ENCODE measurements at places on chromosomes 11 and 22.

DNA sequence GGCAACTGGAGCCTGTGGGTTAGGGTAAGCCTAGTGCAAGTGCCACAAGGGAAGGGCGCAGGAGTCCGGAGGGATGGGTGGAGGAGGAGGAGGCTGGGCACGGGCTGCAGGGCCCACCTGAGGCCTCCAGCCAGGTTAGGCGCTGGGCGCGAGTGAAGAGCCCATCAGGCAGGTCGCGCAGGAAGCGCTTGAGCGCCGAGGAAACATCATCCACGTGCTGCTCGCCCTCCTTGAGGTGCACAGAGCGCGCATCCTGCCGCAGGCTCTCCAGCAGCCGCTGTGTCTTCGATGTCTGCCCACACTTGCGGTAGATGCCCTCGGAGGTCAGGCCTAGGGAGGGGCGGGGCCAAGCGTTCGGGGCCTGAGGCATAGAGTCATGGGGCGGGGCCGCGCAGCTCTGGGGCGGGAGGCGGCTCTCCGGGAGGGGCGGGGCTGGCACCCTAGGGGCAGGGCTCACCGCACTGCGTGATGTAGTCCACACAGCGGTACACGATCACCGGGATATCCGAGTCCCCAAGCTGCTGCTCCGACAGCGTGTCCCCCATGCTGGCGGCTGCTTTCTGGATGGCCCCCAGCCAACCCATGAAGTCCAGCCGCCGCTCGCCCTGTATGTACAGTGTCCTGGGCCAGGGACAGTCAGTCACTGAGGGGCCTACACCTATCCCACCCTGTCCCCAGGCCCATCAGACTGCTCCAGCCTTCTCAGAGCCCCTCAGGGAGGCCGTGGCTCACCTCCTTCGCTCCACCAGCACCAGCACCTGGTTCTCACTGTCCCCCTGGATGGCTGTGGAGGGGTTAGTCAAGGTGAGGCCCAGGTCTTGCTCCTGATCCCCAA lies 22.9 kb upstream of the PDE2A start:
- DNase-seq, result no peak

- no peak for DNase-seq
Measured at GRCh38 chr22:50713571-50714056, 24.4 kb upstream of the ACR start.

- DNase-seq, result no peak
Measured at GRCh38 chr11:126163074-126163700, 48.3 kb downstream of the RPUSD4 start.

DNA sequence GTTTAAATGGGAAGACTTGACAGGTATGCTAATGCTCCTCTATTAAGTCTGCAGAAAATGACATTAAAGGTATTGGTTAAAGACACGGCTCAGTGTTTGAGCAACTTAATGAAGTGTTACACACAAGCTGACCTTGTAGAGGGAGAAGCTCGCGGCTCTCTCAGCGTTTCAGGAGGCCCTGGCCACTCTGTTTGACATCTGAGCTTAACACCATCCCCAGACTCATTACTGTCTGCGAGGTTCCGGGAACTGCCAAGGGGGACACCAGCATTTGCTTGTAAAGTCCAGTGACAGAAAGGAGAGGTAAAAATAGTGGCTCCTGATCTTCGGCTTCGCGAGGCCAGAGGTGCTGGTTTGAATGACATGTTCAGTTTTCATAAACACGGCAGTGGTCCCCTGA lies 540.7 kb upstream of the CADM1 start:
- no peak for DNase-seq

- DNase-seq, result no peak
Measured at GRCh38 chr11:15624701-15625100, 510.0 kb downstream of the INSC start.

DNA sequence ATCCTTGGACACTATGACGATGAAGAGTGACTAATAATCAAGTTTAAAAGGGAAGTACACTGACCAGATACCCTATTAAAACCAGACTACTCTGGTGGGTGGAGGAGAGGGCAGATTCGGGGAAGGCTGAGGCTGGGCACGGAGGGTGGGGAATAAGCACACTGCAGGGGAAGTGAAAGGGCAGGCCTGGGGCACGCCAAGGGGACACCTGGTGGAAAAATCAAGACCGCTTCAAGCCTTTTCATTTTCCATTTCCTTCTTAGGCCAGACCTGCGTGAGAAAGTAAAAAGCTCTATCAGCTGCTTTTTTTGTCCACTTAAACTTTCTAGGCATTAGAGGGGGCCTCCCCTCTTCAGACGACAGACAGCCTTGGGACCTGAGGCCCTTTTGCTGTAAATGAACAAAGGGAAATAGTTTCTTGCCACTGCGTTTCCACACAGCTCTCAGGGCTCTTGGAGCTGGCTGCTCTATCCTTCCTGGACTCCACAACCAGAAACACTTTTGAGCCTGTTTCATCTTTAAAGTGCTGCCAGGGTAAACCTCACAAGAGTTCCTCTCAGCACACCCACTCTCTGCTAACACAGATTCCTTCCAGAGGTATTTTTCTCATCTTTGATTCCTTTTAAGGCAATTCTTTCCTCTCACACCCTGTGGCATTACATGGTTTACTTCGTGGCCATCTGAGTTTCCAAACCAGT lies 25.0 kb upstream of the SERPIND1 start:
- no peak for DNase-seq

GRCh38 chr11:15346907-15347306 lies 232.2 kb downstream of the INSC start:
- no peak for DNase-seq

DNA sequence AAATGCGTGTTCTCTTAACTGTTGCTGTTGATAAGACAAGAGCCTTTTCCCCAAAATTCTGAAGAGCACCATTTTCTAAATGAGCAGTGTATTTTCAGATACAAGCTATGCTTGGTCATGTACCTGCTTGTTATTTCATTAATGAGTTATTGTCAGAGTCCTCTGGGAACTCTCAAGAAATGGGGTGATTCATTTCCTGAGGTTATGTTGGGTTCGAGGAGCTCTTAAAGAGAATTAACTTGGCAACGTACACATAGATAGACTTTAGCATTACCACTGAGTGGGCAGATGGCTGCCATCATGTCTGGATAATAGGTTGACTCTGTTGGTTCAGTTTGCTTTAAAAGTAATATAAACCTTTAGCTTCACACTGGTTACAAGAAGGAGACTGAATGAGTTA lies 87.9 kb upstream of the SORL1-AS1 start:
- peak; percentile 27 for DNase-seq

DNA sequence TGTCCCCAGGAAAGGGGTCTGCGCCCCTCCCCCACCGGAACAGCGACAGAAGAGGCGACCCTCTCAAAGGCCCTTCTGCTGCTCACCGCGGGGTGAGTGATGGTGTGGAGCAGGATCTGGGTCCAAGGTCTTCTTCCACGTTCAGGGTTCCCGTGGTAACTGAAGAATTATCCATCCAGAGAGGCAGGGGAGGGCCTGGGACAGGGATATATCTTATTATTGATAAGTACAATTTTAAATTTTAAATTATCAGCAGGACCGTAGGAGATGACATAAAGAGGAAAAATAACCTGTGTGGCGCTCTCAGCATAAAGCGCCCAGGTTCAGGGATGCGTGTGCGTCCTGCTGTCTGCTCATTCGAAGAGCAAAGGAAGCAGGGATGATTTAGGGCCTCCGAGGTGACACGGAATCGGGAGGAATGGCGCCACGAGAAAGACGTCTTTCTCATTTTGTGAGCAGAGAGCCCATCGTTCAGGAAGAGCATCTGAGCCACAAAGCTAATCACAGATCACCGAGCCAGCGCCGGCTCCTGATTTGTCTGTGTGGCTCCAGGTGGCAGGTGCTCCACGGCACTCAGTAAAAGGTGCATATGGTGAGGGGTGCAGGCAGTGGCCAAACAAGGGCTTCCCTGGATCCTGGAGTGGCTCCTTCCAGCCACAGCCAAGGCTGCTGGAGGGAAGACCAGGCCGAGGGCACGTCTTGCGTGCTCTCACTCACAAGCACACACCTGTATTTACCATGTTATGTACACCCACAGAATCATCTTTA lies 19.3 kb downstream of the KRTAP5-5 start:
- DNase-seq, result no peak

DNA sequence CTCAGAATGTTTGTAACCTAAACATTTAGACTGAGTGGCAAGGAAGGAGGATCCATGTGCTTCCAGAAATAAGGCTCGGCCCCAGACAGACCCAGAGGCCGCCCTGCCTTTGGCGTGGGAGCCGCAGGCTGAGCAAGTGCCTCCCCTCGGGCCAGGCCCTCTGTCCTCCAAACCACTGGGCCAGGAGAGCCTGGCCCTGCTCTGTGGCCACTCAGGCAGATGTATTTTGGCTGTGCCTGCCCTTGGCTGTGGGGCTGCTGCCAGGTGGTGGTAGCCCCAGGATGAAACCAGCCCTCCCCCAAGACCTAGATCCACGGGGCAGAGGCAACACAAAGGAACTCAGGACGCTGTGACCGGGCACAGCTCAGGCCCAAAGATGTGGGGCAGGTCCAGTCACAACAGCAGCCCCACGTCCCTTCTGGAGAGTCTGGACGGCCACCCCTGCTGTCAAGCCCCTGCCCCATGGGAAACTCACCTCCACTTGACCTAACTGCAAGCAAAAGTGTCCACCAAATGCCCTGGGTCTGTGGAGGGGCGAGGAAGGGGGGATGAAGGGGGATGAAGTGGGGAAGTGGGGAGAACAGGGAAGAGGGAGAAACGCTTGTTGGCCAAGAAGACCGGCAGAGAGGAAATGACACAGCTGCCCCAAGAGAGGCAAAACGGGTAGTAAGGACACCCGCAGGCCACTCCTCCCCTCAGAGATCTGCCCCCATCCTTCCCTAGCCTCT lies 24.0 kb downstream of the PISD start:
- no peak for DNase-seq

DNA sequence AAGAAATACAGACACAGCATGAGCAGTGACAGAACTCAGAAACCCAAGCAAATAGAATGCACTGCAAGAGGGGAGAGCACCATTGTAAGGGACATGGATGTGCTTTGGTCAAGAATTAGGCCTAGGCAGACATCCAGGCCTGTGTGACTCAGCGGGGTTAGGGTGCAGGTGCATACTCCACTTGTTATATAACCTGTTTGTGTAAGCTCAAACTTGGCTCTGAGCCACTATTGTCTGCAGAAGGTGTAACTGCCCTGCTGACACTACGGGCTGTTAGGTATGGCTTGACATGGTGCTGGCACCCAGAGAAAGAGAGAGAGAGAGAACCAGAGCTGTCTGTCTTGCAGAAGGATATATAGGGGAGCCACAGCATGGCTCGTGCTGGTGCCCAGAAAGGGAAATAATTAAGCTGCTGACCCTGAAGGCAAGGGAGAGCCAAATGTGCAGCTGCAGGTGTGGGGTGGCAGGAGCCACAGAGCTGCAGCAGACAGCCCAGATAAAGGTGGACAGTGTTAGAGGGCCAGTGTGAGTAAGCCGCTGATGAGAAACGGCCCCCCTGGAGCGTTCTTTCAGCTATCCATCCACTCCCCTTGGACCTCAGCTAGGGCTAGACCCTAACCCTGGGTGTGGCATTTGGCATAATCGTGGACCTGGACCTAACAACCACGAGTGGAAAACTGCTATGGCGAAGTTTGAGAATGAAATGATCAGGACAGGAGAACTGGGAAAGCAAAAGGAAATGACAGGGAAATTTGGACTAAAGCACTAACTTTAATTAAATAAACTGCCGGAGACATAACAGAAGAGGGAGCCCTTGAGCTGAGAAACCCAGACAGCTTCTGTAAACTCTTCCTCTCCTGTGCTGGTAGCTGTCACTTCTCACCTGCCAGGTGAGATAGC lies 253.0 kb upstream of the CCDC179 start:
- no peak for DNase-seq

GRCh38 chr11:76625472-76626186 lies 44.9 kb downstream of the LRRC32 start:
- no peak for DNase-seq
